Bronchial epithelial cell (primary cell): ENCODE measurements at places on chromosomes 2 and 18.
A peak's percentile ranks its signal among the peaks of the same experiment; 100 is the strongest.

DNA sequence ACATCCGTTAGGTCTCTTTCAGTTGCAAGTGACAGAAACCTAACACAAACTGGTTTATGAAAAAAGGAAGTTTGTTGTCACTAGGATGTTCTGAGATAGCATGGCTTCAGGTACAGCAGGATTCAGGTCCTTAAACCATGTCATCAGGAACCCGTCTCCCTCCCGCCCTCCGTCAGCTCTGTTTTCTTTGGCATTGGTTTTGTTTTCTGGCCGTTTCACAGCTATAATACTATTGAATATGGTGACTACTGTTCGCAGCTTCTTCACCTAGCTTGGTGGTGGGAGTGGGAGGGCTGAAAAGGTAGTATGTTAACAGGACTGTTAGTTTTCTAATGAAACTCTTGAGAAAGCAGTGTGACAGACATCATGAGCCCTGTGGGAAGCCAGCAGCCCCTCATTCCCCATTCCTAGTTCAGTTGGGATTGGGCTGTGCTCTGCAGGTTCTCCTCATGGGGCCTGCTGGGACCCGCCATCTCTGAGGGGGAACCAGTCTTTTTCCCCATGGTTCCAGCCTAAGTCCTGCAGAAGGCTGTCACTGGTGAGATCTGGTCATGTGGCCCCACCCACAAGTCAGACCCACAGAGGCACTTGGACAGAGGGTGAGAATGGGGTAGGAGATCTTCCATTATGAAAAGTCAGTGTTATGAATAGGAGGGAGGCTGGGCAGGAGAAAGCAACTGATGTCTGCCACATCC lies 12.1 kb downstream of the PTMA start:
- DNase-seq: no peak

DNA sequence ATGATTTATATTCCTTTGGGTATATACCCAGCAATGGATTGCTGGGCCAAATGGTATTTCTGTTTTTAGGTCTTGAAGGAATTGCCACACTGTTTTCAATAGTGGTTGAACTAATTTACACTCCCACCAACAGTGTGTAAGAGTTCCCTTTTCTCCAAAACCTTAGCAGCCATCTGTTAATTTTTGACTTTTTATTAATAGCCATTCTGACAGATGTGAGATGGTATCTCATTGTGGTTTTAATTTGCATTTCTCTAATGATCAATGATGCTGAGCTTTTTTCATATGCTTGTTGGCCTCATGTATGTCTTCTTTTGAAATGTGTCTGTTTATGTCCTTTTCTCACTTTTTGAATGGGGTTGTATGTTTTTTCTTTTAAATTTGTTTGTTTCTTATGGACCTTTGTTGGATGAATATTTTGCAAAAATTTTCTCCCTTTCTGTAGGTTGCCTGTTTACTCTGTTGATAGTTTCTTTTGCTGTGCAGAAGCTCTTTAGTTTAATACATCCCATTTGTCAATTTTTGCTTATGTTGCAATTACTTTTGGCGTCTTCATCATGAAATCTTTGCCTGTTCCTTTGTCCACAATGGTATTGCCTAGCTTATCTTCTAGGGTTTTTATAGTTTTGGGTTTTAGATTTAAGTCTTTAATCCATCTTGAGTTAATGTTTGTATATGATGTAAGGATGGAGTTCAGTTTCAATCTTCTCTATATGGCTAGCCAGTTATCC lies 119.7 kb upstream of the XIRP2 start:
- no peak for DNase-seq

DNA sequence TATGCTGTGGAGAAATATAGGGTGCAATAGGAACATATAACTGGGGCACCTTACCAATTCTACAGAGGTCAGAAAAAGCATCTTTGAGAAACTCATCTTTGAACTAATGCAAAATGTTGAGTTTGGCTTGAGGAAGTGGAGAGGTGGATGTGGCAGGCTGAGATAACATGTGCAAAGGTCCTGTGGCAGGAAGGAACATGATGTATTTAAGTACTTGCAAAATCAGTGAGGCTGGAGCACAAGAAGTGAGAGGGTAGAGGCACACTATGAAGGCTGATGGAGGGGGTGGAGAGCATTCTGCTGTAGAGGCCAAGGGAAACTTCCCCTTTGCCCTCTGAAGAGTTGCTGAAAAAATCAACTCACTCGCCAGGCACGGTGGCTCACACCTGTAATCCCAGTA lies 14.7 kb upstream of the RAB1A start:
- no peak for DNase-seq

GRCh38 chr2:191318729-191319078 lies 73.5 kb downstream of the MYO1B start:
- DNase-seq: peak; percentile 81

GRCh38 chr18:23992089-23992940 lies 22.2 kb upstream of the TTC39C start:
- DNase-seq: peak; percentile 87
